WTC11 (cell line): ENCODE measurements at places on chromosomes 5 and 9. TPM values are rescaled to one million over a fixed set of nuclear protein-coding genes. Genes with fewer than 3 reads are reported as not detected.

DNA sequence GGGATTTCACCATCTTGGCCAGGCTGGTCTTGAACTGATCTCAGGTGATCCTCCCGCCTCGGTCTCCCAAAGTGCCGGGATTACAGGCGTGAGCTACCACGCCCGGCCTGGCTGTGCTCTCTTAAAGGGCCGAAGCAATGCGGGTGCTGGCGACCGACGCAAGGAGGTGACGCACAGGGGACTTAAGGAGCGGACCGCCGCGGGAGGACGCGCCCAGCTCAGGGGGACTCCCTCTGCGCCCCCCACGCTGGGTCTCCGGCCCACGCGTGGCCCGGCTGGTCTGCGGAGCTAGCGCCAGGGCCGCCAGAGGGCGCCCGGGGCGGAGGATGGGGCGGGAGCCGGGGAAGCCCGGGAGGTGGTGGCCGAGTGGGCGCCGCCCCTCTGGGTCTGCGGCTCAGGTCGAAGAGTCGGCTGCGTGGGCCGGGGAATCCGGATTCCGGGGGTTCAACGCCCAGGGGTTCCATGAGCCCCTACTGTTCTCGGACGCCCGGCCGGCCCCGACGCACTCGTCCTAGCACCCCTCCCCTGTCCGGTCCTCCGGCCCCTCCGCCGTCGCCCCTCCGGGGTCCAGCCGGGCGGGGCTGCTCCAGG, 502 bp upstream of the CERCAM start:
- H3K36me3 ChIP-seq, result no peaks in the 10 kb centered on the region
- peaks cover 51% of the 10 kb centered on the region for H3K27me3 ChIP-seq
- peak overlapping the region; percentile 67 for H3K4me3 ChIP-seq
- H3K27ac ChIP-seq, result no peak overlapping the region

DNA sequence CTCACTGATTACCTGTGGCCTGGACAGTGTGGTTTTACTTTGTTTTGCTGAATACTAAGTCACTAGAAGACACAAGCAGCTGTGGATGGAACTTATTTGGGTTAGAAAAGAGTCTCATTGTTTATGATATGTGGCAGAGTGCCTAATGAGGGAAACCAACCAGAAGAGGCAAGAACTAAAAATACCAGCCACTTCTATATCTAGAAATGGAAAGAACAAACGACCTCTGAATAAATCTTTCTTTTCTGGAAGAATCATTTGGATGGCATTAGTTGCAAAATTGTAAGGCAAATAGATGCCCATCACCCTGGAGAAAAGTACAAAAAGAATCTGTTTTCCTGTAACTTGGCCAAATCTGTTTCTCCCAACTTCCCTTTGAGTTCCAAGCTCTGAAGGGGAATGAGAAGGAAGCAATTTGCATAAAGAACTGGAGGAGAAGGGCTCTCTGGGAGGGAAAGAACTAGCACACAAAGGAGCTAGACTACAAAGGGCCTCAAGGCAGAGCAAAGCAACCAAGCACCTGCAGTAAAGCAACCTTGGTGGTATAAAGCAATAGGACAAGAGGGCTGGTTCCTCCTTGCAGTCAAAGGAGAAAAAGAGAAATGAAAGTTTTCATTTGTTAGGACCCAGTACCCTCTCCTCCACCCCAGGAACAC, 455.4 kb downstream of the CAAP1 start:
- H3K4me3 ChIP-seq, result no peak overlapping the region
- peak overlapping the region; percentile 21; the same call in 1 of the 2 replicates for H3K27ac ChIP-seq
- peak; percentile 10 for DNase-seq
- peaks cover 12% of the 10 kb centered on the region for H3K4me1 ChIP-seq
- H3K36me3 ChIP-seq, result no peaks in the 10 kb centered on the region
- no peaks in the 10 kb centered on the region for H3K27me3 ChIP-seq

Gene NUDT12
- 14.9 to 16.0 TPM (median 15.3 TPM) in 3 replicates for total RNA-seq

Gene CEL
- total RNA-seq, result 6.6 to 10.4 TPM (median 8.1 TPM) in 3 replicates

- no peak overlapping the region for H3K27ac ChIP-seq
- H3K36me3 ChIP-seq, result no peaks in the 10 kb centered on the region
- no peak overlapping the region for H3K4me3 ChIP-seq
- no peak for DNase-seq
- H3K4me1 ChIP-seq, result no peaks in the 10 kb centered on the region
- no peaks in the 10 kb centered on the region for H3K27me3 ChIP-seq
These were observed 331.9 kb upstream of the KLF9 start for GRCh38 chr9:70746316-70746715.

- peaks cover 21% of the 10 kb centered on the region for H3K36me3 ChIP-seq
- no peak for DNase-seq
- H3K27ac ChIP-seq, result no peak overlapping the region; the same call in 1 of the 2 replicates
These were observed 16.2 kb downstream of the CLINT1 start for GRCh38 chr5:157842787-157843186.

Gene PALM2AKAP2
- total RNA-seq, result 7.0 to 7.3 TPM (median 7.2 TPM) in 3 replicates

Gene FABP6
- 2.3 to 4.9 TPM (median 2.9 TPM) in 3 replicates for total RNA-seq

- no peak overlapping the region for H3K4me3 ChIP-seq
- H3K36me3 ChIP-seq, result no peaks in the 10 kb centered on the region
- H3K4me1 ChIP-seq, result 0 out of 2 replicates have a peak, but pooled peaks cover 4% of the 10 kb centered on the region
- peak; percentile 35 for DNase-seq
These were observed 202.7 kb downstream of the ATP10B start for GRCh38 chr5:160649304-160649703.

GRCh38 chr5:87535706-87536105, 123.0 kb upstream of the CCNH start:
- no peaks in the 10 kb centered on the region for H3K36me3 ChIP-seq
- DNase-seq, result no peak
- H3K27me3 ChIP-seq, result no peaks in the 10 kb centered on the region
- peaks cover 10% of the 10 kb centered on the region for H3K4me1 ChIP-seq

Gene SGTB
- total RNA-seq, result 11.8 to 13.5 TPM (median 12.7 TPM) in 3 replicates

Gene DDX4
- 0.23 to 0.32 TPM in 2 of 3 replicates, not detected in the other for total RNA-seq

Gene FOXD4L3
- not detected in 3 replicates for total RNA-seq

DNA sequence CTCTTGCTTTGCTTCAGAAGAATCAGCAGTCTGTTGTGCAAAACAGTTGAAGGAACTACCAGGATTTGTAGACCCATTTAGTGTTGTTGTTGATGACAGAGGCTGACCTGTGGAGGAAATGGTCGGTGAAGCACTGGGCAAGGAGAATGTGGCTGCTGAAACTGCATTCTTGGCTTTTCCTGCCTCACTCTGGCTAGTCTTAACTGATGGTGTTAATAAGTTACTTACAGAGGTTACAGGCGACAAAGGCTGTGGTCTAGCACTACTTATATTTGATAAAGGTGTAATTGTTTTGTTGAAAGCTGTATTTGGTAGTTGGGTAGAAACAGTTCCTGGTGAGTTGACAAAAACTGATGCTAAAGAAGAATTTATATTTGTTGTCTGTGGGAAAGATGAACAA, 31.5 kb downstream of the MLANA start:
- no peak overlapping the region for H3K4me3 ChIP-seq
- no peak overlapping the region for H3K27ac ChIP-seq
- H3K27me3 ChIP-seq, result no peaks in the 10 kb centered on the region
- no peak for DNase-seq
- peaks cover 11% of the 10 kb centered on the region; the same call in 1 of the 2 replicates for H3K36me3 ChIP-seq
- H3K4me1 ChIP-seq, result no peaks in the 10 kb centered on the region

GRCh38 chr5:177607452-177608192, 7.7 kb downstream of the B4GALT7 start:
- H3K4me1 ChIP-seq, result peaks cover 17% of the 10 kb centered on the region
- peak; percentile 94 for DNase-seq
- 0 out of 2 replicates have a peak, but pooled peaks cover 2% of the 10 kb centered on the region for H3K36me3 ChIP-seq
- no peak overlapping the region; the same call in 1 of the 2 replicates for H3K4me3 ChIP-seq
- peak overlapping the region; percentile 68 for H3K27ac ChIP-seq

Gene SPINK7
- total RNA-seq, result not detected in 3 replicates

DNA sequence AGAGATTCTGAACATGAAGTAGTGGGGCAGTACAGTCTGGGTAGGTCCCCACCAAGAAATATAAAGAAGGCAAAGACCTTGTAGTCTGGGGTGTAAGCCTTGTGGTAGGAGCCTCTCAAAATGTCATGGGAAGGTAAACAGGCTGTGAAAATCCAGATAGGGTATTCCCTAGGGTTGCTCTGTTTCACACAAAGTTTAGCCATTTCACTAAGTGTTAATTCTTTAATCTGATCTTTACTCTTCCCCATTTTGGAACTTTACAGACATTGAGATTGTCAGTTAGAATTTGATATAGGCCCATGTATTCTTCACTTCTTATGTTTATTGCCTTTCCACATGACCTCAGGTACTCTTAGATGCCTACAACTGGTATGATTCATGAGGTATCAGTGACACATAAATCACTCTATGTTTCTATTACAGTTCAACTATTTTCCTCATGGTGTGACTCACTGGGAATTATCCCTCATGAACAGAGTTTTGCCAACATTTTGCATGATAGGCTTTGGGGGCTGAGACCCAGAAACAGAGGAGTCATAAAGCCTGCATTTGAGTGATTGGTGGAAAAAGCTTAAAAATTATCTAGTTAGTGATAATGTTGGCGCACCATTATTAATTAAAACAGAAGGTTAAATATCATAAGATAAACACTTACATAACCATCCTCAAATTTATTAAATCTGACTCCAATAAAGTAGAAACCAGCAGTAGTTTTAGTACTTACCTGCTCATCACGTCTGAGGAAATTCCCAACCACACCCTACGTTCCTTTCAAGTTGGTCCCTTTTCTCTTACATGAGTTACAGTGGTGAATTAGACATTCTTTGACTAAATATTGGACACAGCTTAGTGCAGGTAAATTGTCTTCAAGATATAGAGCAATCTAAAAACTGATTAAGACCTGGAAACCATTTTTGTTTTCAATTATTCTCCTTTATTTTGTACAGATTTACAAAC, 399.8 kb upstream of the MEF2C start:
- H3K4me1 ChIP-seq, result no peaks in the 10 kb centered on the region
- no peaks in the 10 kb centered on the region for H3K36me3 ChIP-seq
- no peak overlapping the region for H3K27ac ChIP-seq
- no peaks in the 10 kb centered on the region for H3K27me3 ChIP-seq
- H3K4me3 ChIP-seq, result no peak overlapping the region

DNA sequence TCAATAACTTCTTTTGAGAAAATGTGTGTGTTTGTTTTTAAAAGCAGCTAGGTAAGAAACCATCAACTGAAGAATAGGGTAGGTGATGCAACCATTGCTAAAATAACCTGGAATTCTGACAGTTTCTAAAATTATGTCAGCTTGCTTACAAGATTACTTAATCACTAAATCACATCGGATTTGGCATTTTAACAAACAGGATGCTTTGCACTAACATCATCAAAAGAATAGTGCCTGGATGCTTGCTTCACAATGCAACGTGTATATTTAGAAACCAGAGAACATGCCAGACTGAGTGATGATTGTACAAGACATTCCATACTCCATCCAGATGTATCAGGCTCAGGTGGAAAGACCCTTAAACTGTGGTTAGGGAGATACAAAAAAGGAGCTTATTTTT, 43.9 kb downstream of the PAM start:
- no peak overlapping the region for H3K4me3 ChIP-seq
- no peaks in the 10 kb centered on the region for H3K27me3 ChIP-seq
- H3K4me1 ChIP-seq, result peaks cover 75% of the 10 kb centered on the region
- DNase-seq, result no peak
- no peaks in the 10 kb centered on the region for H3K36me3 ChIP-seq
- H3K27ac ChIP-seq, result no peak overlapping the region

- no peaks in the 10 kb centered on the region for H3K27me3 ChIP-seq
- no peaks in the 10 kb centered on the region for H3K36me3 ChIP-seq
- no peak for DNase-seq
- no peak overlapping the region for H3K4me3 ChIP-seq
- H3K4me1 ChIP-seq, result no peaks in the 10 kb centered on the region
These were observed 274.4 kb downstream of the MARCHF11 start for GRCh38 chr5:15904899-15905830.

Gene SVEP1
- 0.39 to 0.74 TPM (median 0.48 TPM) in 3 replicates for total RNA-seq

Gene TAF11L5
- not detected in 3 replicates for total RNA-seq

DNA sequence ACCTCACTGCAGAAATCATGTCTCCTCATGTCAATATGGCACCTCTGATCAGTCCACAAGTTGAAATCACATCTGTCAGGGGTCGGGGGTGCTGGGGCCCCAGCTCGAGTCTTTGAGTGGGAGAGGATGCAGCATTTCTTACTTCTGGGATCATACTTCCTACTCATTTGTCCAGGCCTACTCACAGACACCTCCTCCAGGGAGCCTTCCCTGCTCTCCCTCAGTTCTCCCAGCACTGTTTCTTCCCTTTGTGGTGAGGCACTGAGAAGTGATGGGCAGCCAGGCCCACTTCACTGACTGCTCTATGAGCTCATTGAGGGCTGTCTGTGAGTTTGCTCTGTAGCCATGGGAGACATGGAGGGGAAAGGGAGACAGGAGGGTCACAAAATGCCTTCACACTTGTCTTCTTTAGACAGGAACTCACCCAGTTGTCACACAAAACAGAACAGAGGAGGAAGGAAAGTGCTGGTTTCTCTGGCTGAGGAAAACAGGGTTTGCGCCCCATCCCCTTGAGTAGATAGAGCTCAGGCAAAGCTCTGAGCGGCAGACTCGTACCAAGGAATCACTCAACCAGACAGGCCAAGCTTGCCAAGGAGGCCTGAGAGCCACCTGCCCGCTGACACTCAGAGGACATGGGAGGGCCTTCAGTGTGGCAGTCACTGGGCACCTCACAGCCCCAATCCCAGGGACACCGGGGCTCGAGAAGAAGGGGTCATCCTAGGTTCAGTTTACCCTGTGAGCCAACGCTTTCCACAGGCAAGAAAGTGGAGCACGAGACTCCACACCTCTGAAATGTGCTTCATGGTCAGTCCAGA, 152.9 kb downstream of the GABBR2 start:
- H3K27ac ChIP-seq, result no peak overlapping the region
- DNase-seq, result no peak
- no peak overlapping the region for H3K4me3 ChIP-seq
- no peaks in the 10 kb centered on the region for H3K36me3 ChIP-seq
- no peaks in the 10 kb centered on the region for H3K27me3 ChIP-seq

GRCh38 chr5:73821003-73821402, 195.0 kb downstream of the ARHGEF28 start:
- H3K4me3 ChIP-seq, result no peak overlapping the region
- H3K27me3 ChIP-seq, result no peaks in the 10 kb centered on the region
- DNase-seq, result no peak
- H3K27ac ChIP-seq, result no peak overlapping the region
- H3K36me3 ChIP-seq, result no peaks in the 10 kb centered on the region

Gene OR1Q1
- total RNA-seq, result not detected in 3 replicates

Gene SLC36A2
- not detected in 3 replicates for total RNA-seq

- peaks cover 24% of the 10 kb centered on the region for H3K36me3 ChIP-seq
- no peak overlapping the region for H3K27ac ChIP-seq
- peak overlapping the region; percentile 91 for H3K4me3 ChIP-seq
These were observed 157.0 kb upstream of the RASEF start for GRCh38 chr9:83219924-83220438.

DNA sequence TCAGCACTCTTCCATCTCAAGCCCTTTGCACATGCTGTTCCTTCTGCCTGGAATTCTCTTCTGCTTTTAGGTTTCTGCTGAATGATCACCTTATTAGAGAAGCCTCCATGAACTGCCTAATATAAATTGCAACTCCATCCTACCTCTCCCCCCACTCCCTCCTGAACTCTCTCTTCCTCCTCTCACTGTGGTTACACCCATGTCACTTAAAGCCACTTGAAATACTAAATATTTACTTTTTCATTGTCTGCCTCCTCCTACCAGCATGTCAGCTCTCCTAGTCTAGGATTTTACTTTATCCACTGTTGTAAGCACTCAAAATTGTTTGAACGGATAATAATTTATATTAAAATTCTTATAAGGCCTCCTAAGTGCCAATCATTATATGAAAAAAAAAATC, 43.8 kb downstream of the ACTL7B start:
- no peak overlapping the region for H3K27ac ChIP-seq
- H3K36me3 ChIP-seq, result no peaks in the 10 kb centered on the region
- H3K4me1 ChIP-seq, result peaks cover 9% of the 10 kb centered on the region
- DNase-seq, result no peak
- no peaks in the 10 kb centered on the region; the same call in 1 of the 2 replicates for H3K27me3 ChIP-seq

GRCh38 chr5:180093651-180094382, 22.3 kb upstream of the RNF130 start:
- no peak overlapping the region; the same call in 1 of the 2 replicates for H3K27ac ChIP-seq
- no peak for DNase-seq
- H3K27me3 ChIP-seq, result no peaks in the 10 kb centered on the region; the same call in 1 of the 2 replicates
- no peak overlapping the region for H3K4me3 ChIP-seq
- H3K36me3 ChIP-seq, result no peaks in the 10 kb centered on the region
- peaks cover 11% of the 10 kb centered on the region for H3K4me1 ChIP-seq
